Left ventricle myocardium inferior (tissue), 1 donor: ENCODE measurements at places on chromosomes 5 and 9. TPM values are rescaled to one million over a fixed set of nuclear protein-coding genes. Genes with fewer than 3 reads are reported as not detected.

The ZDHHC11 gene
- 18.7 TPM for total RNA-seq

The SLC12A2 gene
- 11.5 TPM for total RNA-seq

The ANKRD18B gene
- total RNA-seq = not detected

The PLCXD3 gene
- total RNA-seq = 73.1 TPM

The DAPK1 gene
- total RNA-seq = 5.5 TPM

The TMEM167A gene
- total RNA-seq = 49.1 TPM

The SLC34A1 gene
- not detected for total RNA-seq

The OLFML2A gene
- total RNA-seq = 41.1 TPM

The PPP3R2 gene
- total RNA-seq = not detected

The PDE6A gene
- 0.22 TPM for total RNA-seq

The SLC31A2 gene
- total RNA-seq = 10.7 TPM

DNA sequence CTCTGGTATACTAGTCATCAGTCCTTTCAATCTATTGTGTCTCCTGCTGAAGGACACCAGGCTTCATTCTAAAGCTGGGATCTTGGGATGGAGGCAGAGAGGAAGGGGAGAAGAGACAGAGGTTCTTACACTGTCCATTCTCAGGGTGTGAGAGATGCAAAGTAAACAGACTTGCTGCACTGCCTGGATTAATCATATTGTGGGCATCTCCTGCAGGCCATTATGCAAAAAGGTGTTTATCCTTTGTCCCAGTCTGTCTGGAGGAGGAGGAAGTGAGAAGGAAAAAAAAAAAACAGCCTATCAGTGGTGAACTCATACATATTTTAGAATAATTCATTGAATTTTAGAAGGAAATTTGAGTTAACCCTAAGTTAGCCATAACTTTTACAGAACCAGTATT, 92.9 kb upstream of the TNPO1 start:
- peaks cover 11% of the 10 kb centered on the region for H3K27me3 ChIP-seq
- H3K4me3 ChIP-seq = no peak overlapping the region
- H3K36me3 ChIP-seq = no peaks in the 10 kb centered on the region
- H3K27ac ChIP-seq = no peak overlapping the region
- H3K4me1 ChIP-seq = no peaks in the 10 kb centered on the region

- H3K4me3 ChIP-seq = no peak overlapping the region
- no peaks in the 10 kb centered on the region for H3K27me3 ChIP-seq
- no peaks in the 10 kb centered on the region for H3K36me3 ChIP-seq
- H3K27ac ChIP-seq = no peak overlapping the region
- H3K4me1 ChIP-seq = peaks cover 4% of the 10 kb centered on the region
- no peak for DNase-seq
Observed at GRCh38 chr9:123712399-123712798, 217.5 kb downstream of the DENND1A start.

DNA sequence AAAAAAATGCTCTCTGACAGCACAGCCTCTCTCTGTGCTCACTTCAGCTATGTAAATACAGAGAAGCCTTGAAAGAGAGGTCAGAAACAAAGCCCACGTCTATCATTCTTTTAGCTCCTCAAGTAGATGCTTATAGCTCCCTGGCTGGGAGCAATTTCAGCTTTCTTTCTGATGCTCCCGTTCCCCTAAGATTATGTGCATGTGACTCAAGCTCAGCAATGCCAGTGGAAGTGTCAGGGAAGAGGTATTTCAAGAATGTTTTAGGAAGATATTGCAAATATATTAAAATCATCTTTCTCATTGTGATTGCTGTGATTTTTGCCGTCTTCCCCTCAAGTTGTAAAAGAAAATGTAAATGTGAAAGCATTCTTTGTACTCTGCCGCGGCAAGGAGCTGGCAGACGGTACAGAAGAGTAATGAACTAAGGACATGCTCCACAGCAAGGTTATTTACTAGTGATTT, 1353.7 kb upstream of the ACO1 start:
- DNase-seq = no peak
- no peaks in the 10 kb centered on the region for H3K4me1 ChIP-seq
- H3K4me3 ChIP-seq = no peak overlapping the region
- H3K27me3 ChIP-seq = no peaks in the 10 kb centered on the region

DNA sequence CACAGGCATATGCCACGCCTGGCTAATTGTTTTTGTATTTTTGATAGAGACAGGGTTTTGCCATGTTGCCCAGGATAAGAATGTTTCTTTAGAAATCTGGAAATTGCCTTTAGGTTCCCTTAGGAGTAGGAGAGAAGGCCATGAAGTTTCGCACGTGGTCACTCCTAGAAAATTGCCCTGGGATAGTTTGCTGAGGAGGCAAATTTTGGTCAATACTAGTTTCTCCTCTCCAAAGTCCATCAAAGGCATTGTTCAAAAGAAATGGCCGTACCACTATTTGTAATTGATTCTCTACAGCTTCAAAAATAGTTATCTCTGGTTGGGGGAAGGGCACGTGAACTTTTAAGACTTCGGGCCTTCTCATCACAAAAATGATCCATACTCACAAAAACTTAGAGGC, 845 bp upstream of the SLC30A5 start:
- no peak overlapping the region for H3K4me3 ChIP-seq
- no peaks in the 10 kb centered on the region for H3K27me3 ChIP-seq
- peaks cover 10% of the 10 kb centered on the region for H3K36me3 ChIP-seq
- H3K4me1 ChIP-seq = peaks cover 38% of the 10 kb centered on the region

DNA sequence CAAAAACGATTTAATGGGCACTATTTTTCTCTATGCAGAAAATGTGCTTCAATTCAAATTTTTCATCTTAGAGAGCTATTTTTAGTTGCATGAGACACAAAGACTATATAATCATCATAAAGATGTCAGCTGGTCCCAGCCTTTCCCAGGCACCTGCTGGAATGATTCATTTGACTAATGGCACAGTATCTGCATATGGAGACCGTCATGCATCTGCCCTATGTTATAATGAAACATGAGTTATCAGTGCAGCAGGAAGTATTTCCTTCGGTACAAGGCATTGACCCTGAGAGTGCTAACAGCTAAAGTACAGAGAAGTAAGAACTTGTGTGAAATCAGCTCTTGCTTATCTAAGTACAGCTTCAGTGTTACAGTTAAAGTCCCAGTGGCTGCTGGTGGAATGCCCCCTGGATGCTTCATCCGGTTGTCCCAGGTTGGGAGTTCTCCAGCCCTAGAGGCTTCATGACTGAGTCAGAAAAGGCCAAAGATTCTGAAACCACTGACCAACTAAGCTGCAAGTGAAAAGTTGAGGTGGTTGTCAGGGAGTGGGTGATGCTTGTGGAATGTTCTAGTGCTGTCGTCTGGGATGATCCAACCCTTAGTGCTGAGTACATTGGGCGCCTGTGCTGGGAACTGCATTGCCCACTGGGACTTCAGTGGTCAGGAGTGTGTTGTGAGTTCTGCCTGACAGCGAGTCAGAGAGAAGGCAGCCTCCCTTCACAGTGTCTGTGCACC, 57.2 kb downstream of the MTRR start:
- no peaks in the 10 kb centered on the region for H3K36me3 ChIP-seq
- no peak for DNase-seq
- H3K27ac ChIP-seq = no peak overlapping the region
- peaks cover 37% of the 10 kb centered on the region for H3K27me3 ChIP-seq
- H3K4me1 ChIP-seq = no peaks in the 10 kb centered on the region

DNA sequence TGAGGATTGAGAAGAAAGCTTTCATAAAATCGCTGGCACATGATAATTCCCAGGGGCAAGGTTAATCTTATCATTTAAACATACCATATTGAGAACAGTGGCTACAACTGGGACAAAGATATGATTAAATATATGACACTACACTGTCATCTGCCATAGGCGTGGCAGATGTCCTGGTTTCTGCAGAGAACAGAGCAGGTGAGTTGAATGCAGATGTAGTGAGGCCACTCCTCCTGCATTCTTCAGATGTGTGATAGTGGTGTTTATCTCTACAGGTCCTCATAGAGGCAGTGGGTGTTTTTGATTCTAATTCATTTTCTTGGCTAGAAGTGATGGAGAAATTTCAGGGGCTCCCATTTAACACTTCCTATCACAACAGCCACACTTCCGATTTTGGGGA, 237.0 kb upstream of the CDH9 start:
- no peaks in the 10 kb centered on the region for H3K4me1 ChIP-seq
- no peak overlapping the region for H3K4me3 ChIP-seq
- H3K36me3 ChIP-seq = no peaks in the 10 kb centered on the region
- H3K27me3 ChIP-seq = no peaks in the 10 kb centered on the region
- no peak for DNase-seq

- peaks cover 7% of the 10 kb centered on the region for H3K4me1 ChIP-seq
- no peak overlapping the region for H3K4me3 ChIP-seq
- no peak for DNase-seq
- peaks cover 2% of the 10 kb centered on the region for H3K36me3 ChIP-seq
- H3K27me3 ChIP-seq = no peaks in the 10 kb centered on the region
Observed at GRCh38 chr9:37144762-37145161, 24.4 kb downstream of the ZCCHC7 start.

- H3K36me3 ChIP-seq = no peaks in the 10 kb centered on the region
- H3K4me1 ChIP-seq = peaks cover 13% of the 10 kb centered on the region
- DNase-seq = peak; percentile 10
- H3K27me3 ChIP-seq = no peaks in the 10 kb centered on the region
- no peak overlapping the region for H3K27ac ChIP-seq
- H3K4me3 ChIP-seq = no peak overlapping the region
Observed at GRCh38 chr5:684751-685216, 8.4 kb downstream of the TPPP start.

DNA sequence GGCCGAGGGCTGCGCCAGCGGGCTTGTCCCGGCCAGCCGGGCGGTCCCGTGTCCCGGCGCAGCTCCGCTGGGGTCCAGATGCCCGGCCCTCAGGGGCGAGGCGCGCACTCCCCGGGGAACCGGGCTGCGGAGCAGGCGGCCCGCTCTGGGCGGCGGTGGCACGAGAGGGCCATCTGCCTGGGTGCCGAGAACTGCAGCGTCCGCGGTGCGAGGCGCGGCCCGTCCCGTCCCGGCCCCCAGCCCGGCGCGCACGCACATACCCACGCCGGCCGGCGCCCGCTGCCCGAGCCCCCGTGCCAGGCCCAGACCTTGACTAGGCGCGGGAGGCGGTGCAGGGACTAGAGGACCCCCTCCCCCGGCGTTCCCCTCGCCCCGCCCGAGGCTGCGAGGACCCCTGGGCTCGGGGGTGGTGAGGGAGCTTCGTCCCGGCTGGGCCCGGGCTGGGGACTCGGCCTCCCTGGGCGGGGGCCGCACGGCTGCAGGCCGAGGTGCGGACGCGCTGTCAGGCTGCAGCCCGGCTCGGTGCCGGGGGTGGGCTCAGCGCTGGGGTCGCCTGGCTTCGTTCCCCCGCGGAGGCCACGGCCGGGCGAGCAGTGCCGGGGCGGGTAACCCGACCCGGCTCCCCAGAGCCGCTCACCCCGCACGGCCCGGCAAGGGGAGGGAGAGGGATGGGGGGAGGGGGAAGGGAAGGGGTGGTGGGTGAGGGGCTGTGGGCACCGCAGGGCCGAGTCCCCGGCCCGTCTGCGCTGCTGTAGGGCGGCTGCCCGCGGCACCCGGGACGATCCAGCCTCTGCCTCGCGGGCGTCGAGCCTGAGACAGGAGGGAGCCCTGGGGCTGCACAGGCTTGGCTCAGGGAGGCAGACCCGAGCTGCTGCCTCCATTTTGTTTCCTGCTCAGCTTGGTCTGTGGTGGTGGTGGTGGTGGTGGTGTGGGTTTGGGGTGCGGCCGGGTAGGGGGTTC, 1.2 kb upstream of the NSD1 start:
- peaks cover 45% of the 10 kb centered on the region for H3K4me1 ChIP-seq
- H3K27ac ChIP-seq = peak overlapping the region; percentile 94
- H3K4me3 ChIP-seq = peak overlapping the region; percentile 74
- H3K27me3 ChIP-seq = no peaks in the 10 kb centered on the region

DNA sequence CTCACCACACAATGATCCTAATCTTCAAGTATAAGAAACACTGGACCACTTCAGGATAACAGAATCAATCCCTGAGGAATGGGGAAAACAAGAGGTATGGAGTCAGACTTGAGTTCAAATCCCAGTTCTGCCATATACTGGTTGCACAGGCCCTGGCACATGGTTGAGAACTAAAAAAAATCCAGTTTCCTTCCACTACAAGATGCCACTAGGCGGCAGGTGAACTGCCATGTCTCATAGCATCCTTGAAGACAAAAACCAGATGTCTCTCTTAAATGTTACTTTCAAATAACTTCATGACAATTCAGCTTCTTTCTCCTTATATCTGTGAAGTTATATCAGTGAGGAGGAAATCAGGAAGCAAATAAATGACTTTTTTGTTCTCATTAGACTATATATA, 11.0 kb downstream of the DEPDC1B start:
- no peaks in the 10 kb centered on the region for H3K36me3 ChIP-seq
- H3K27me3 ChIP-seq = no peaks in the 10 kb centered on the region
- no peak for DNase-seq
- no peak overlapping the region for H3K4me3 ChIP-seq
- no peak overlapping the region for H3K27ac ChIP-seq
- no peaks in the 10 kb centered on the region for H3K4me1 ChIP-seq

GRCh38 chr9:99515895-99516656, 294.0 kb downstream of the SEC61B start:
- H3K27me3 ChIP-seq = no peaks in the 10 kb centered on the region
- H3K4me1 ChIP-seq = no peaks in the 10 kb centered on the region
- H3K36me3 ChIP-seq = no peaks in the 10 kb centered on the region
- H3K4me3 ChIP-seq = no peak overlapping the region
- no peak overlapping the region for H3K27ac ChIP-seq
- DNase-seq = no peak

GRCh38 chr5:124590686-124591085, 155.8 kb downstream of the ZNF608 start:
- no peaks in the 10 kb centered on the region for H3K27me3 ChIP-seq
- DNase-seq = no peak
- H3K4me3 ChIP-seq = no peak overlapping the region
- H3K27ac ChIP-seq = no peak overlapping the region
- H3K4me1 ChIP-seq = no peaks in the 10 kb centered on the region

- H3K4me1 ChIP-seq = no peaks in the 10 kb centered on the region
- H3K27me3 ChIP-seq = no peaks in the 10 kb centered on the region
- H3K4me3 ChIP-seq = no peak overlapping the region
- no peak overlapping the region for H3K27ac ChIP-seq
- DNase-seq = no peak
Observed at GRCh38 chr9:113322671-113323070, 17.4 kb downstream of the WDR31 start.

GRCh38 chr5:36723912-36724311, 117.5 kb downstream of the SLC1A3 start:
- DNase-seq = no peak
- H3K36me3 ChIP-seq = no peaks in the 10 kb centered on the region
- no peak overlapping the region for H3K27ac ChIP-seq
- H3K27me3 ChIP-seq = no peaks in the 10 kb centered on the region
- H3K4me3 ChIP-seq = no peak overlapping the region
